Naive thymus-derived CD4-positive, alpha-beta T cell (primary cell): ENCODE measurements at places on chromosomes 3 and 15.
A peak's percentile ranks its signal among the peaks of the same experiment; 100 is the strongest.

- no peaks in the 10 kb centered on the region for H3K27me3 ChIP-seq
- no peak overlapping the region for H3K27ac ChIP-seq
Measured at GRCh38 chr15:67836134-67836455, 3.8 kb downstream of the RNU6-1 start.

GRCh38 chr3:11562277-11562881, 81.3 kb downstream of the VGLL4 start:
- no peak overlapping the region for H3K4me3 ChIP-seq
- DNase-seq, result no peak
- H3K36me3 ChIP-seq, result peaks cover 3% of the 10 kb centered on the region
- no peaks in the 10 kb centered on the region for H3K27me3 ChIP-seq

GRCh38 chr3:99602183-99602582, 36.2 kb upstream of the COL8A1 start:
- H3K4me3 ChIP-seq, result no peak overlapping the region
- H3K4me1 ChIP-seq, result no peaks in the 10 kb centered on the region
- no peak overlapping the region for H3K27ac ChIP-seq
- H3K36me3 ChIP-seq, result no peaks in the 10 kb centered on the region
- no peak for DNase-seq

DNA sequence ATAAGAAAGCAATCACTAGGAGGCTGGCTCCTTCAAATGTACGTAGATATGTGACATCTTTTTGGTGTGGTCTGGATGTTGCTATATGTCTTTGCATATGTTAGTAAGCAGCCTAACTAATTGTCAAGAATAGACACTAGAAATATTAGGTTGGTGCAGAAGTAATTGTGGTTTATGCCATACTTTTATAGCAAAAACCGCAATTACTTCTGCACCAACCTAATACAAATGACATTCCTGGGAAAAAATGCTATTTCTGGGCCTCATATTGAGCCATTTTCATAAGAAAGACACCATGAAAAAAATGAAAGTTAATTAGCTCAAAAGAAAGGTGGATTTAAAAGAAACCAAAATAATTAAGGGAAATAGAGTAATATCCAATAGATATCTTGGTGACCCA, 555.8 kb downstream of the ZNF385D start:
- H3K27ac ChIP-seq, result no peak overlapping the region
- no peak overlapping the region for H3K4me3 ChIP-seq
- no peaks in the 10 kb centered on the region for H3K27me3 ChIP-seq

DNA sequence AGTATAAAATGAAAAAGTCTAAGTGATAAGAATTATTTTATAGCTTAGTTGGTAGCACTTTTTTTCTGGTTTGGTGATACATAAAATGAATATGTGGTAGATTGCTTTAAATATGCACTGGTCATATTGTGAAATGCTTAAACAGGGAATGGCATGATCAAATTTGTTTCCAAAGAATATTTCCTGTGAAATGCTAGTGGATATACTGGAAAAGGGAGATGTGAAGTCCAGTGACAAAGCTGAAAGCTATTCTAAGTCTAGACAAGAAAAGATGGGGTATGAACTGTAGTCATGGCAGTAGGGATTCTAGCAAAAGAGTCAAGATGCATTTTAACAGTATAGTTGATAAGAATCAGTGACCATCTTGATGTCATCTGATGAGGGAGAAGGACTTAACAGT, 98.9 kb upstream of the MME start:
- no peak overlapping the region for H3K4me3 ChIP-seq
- DNase-seq, result no peak
- no peaks in the 10 kb centered on the region for H3K27me3 ChIP-seq
- H3K27ac ChIP-seq, result no peak overlapping the region
- no peaks in the 10 kb centered on the region for H3K36me3 ChIP-seq

GRCh38 chr3:150898046-150898754, 7.0 kb downstream of the MINDY4B start:
- no peak overlapping the region for H3K4me3 ChIP-seq
- no peaks in the 10 kb centered on the region for H3K36me3 ChIP-seq
- no peak for DNase-seq
- no peak overlapping the region for H3K27ac ChIP-seq
- H3K27me3 ChIP-seq, result no peaks in the 10 kb centered on the region

- DNase-seq, result no peak
- H3K36me3 ChIP-seq, result no peaks in the 10 kb centered on the region
- H3K27me3 ChIP-seq, result no peaks in the 10 kb centered on the region
- H3K4me3 ChIP-seq, result no peak overlapping the region
- H3K4me1 ChIP-seq, result no peaks in the 10 kb centered on the region
Measured at GRCh38 chr3:112389961-112390360, 57.0 kb downstream of the CD200 start.

DNA sequence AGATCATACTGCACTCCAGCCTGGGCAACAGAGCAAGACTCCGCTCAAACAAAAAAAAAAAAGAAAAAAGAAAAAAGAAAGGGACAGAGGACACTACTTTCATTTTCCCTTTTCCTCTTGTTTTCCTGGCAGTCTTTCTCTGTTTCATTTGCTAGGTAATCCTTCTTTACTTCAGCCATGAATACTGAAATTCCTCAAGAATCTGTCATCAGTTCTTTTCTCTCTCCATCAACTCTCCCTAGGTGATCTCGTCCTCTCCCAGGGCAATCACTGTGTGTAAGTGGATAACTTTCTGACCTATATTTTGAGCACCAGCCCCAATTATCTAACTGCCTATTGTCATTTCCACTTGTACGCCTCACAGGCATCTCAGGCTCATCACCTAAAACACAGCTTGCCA, 51.5 kb downstream of the TTC23 start:
- no peaks in the 10 kb centered on the region for H3K36me3 ChIP-seq
- no peak overlapping the region for H3K27ac ChIP-seq
- H3K27me3 ChIP-seq, result no peaks in the 10 kb centered on the region
- H3K4me1 ChIP-seq, result no peaks in the 10 kb centered on the region
- DNase-seq, result no peak
- no peak overlapping the region for H3K4me3 ChIP-seq

GRCh38 chr3:30693470-30694120, 87.2 kb downstream of the TGFBR2 start:
- peaks cover 30% of the 10 kb centered on the region for H3K4me1 ChIP-seq
- H3K27me3 ChIP-seq, result no peaks in the 10 kb centered on the region
- H3K4me3 ChIP-seq, result no peak overlapping the region

GRCh38 chr3:50297896-50298725, 1.1 kb downstream of the HYAL3 start:
- peaks cover 20% of the 10 kb centered on the region for H3K4me1 ChIP-seq
- H3K27me3 ChIP-seq, result no peaks in the 10 kb centered on the region
- peak overlapping the region; percentile 97 for H3K4me3 ChIP-seq
- DNase-seq, result no peak
- peak overlapping the region; percentile 86 for H3K27ac ChIP-seq

DNA sequence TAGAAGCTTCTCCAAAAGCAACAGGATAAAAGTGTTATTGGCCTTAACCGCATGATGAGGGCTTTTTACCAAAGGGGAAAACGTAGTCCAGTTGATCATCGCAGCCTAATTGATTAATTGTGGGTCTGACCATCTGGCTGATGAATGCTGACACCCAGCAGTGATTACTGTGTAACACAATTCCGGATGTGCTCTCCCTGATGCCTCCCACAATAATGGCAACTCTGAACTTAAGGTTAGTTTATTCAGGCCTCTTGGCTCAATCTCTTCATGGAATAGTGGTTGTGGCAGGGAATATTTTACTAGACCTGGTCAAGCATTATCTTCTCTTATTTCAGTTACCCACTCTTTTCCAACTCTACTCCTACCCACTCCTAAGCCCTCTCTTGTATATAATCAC, 332.9 kb downstream of the TIGIT start:
- H3K27me3 ChIP-seq, result no peaks in the 10 kb centered on the region
- no peak overlapping the region for H3K27ac ChIP-seq
- H3K4me1 ChIP-seq, result no peaks in the 10 kb centered on the region
- no peak overlapping the region for H3K4me3 ChIP-seq
- H3K36me3 ChIP-seq, result peaks cover 7% of the 10 kb centered on the region
- DNase-seq, result no peak

DNA sequence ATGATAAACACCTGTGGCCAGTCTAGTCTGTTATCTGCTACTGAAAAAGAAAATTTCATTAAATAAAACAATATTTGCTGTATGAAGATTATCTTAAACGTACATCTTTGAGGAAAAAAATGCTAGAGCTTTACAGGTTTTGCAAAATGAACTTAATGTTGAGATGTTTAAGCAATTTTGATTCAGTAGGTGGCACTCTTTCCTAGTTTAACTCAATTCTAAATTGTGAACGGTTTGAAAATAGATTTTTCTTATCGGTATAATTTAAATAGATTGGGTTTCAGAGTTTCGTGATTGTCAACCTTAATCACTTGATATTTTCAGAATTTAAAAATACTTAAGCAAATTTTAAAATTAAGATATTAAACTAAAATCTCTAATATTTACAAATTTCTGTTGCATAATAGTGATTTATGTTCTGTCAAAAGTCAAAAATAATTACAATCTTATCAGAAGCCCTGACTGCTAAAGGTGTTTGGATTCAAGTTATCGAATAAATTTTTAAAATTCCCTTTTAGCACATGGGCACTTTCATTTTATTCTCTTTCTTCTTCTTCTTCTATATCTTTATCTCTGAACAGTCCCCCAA, 7.0 kb upstream of the RNF111 start:
- H3K27ac ChIP-seq, result no peak overlapping the region
- H3K27me3 ChIP-seq, result no peaks in the 10 kb centered on the region
- peaks cover 19% of the 10 kb centered on the region for H3K4me1 ChIP-seq
- H3K4me3 ChIP-seq, result no peak overlapping the region
- DNase-seq, result peak; percentile 43

DNA sequence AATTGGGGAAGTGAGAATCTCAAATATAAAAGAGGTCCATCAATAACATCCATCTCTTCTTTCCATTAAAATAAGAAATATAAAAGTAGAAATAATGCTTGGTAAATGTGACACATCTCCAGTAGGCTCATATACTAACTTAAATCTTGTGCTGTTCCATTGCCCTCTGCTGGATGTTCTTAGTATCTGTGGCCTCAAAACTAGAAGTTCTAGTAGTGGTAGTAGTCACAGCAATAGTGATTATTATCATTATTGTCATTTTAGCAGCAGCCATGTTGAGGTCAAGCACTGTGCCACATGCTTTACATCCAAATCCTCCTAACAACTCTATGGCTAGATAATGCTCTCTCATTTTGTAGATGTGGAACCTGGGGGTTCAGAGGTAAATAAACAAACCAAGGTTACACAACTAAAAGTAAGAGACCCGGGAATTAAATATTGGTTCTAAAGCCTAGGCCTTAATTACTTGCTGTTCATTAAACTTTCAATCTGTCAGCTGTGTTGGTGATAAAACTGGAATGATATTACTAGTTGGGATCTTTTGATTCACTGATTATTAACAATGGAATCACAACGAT, 20.2 kb upstream of the BTLA start:
- peaks cover under 1% of the 10 kb centered on the region for H3K4me1 ChIP-seq
- no peaks in the 10 kb centered on the region for H3K27me3 ChIP-seq
- no peaks in the 10 kb centered on the region for H3K36me3 ChIP-seq
- H3K27ac ChIP-seq, result no peak overlapping the region
- no peak overlapping the region for H3K4me3 ChIP-seq
- DNase-seq, result peak; percentile 71

DNA sequence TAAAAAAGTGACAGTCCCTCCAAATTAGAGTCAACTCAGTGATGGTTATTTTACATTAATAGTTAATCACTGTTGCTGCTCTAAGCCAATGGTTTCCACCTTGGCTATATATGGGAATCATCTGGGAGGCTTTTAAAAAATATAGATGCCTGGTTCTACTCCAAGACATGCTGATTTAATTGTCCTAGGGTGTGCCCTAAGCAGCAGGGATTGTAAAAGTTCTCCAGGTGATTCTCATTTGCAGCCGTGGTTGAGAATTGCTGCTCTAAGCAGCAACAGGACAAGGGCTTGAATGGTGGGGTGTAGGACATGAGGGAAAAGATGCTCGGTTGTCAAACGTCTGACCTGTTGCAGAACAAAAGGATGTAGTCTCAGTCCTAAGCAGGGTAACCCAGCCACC, 405.1 kb upstream of the MCTP2 start:
- no peaks in the 10 kb centered on the region for H3K27me3 ChIP-seq
- no peak for DNase-seq
- no peaks in the 10 kb centered on the region for H3K36me3 ChIP-seq
- H3K4me1 ChIP-seq, result no peaks in the 10 kb centered on the region

- H3K36me3 ChIP-seq, result no peaks in the 10 kb centered on the region
- H3K27ac ChIP-seq, result no peak overlapping the region
- no peak overlapping the region for H3K4me3 ChIP-seq
- H3K4me1 ChIP-seq, result no peaks in the 10 kb centered on the region
- H3K27me3 ChIP-seq, result no peaks in the 10 kb centered on the region
- no peak for DNase-seq
Measured at GRCh38 chr15:68672781-68673205, 94.0 kb downstream of the CORO2B start.

GRCh38 chr15:40238532-40239403, at the start of gene PAK6:
TSS of gene PAK6 (plus strand) at chr15:40239063. CDS start at chr15:40264786, 25,723 bp downstream.
- H3K36me3 ChIP-seq, result no peaks in the 10 kb centered on the region
- no peak within 1 kb of the TSS for H3K27ac ChIP-seq
- DNase-seq, result no peak
- H3K4me3 ChIP-seq, result no peak within 1 kb of the TSS
- H3K4me1 ChIP-seq, result no peaks in the 10 kb centered on the region

DNA sequence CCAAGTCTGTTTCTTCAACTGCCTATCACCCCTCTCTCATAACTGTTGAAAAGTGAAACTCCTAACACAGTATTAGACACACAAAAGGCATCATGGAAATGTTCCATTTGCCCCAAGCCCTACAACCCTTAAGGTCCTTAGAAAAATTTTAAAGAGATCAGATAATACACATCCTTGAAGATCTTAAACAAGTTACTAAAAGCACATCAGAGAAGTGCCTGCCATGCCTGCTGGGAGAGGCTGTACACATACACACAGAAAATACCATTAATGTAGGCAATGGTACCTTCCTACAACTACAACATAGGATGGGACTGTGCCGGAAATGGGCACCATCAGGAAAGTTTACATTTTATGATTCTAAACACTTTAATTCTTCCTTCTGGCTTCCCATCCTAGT, 3.3 kb downstream of the ADAM10 start:
- no peak overlapping the region for H3K4me3 ChIP-seq
- no peak for DNase-seq
- peaks cover 28% of the 10 kb centered on the region for H3K4me1 ChIP-seq
- H3K27ac ChIP-seq, result no peak overlapping the region
- H3K36me3 ChIP-seq, result no peaks in the 10 kb centered on the region

DNA sequence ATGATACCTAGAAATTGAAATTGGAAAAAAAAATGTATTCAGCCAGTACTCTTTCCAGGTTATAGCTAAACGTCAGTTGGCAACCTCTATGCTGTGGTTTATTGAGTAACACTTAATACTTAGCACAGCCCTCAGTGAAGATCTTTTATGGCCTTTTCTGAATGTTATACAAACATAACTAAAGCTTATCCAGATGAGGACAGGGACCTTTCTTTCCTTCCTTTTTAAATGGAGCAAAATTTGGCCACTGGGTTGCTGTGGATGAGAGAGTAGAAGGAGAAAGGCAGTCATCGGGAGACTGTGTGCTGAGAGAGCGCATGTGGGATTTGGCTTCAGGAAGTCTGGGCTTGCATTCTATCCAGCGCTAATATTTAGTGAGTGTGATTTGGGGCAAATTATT, 36.1 kb downstream of the IGF1R start:
- H3K4me1 ChIP-seq, result no peaks in the 10 kb centered on the region
- H3K36me3 ChIP-seq, result no peaks in the 10 kb centered on the region

GRCh38 chr3:15796331-15796730, 1.4 kb downstream of the ANKRD28 start:
- no peak overlapping the region for H3K27ac ChIP-seq
- H3K27me3 ChIP-seq, result no peaks in the 10 kb centered on the region
- no peak for DNase-seq
- H3K4me3 ChIP-seq, result no peak overlapping the region

- H3K27me3 ChIP-seq, result no peaks in the 10 kb centered on the region
- H3K4me1 ChIP-seq, result peaks cover 65% of the 10 kb centered on the region
- no peak for DNase-seq
Measured at GRCh38 chr3:56887402-56888025, 85.8 kb upstream of the ARHGEF3 start.
